Activated CD4-positive, alpha-beta T cell treated with anti-CD3 and anti-CD28 coated beads, Interleukin-2, amount 10 ng/mL, durations not matched to agents 24 days and 14 days (primary cell): ENCODE measurements at places on chromosomes 7 and 10. TPM values are rescaled to one million over a fixed set of nuclear protein-coding genes. Genes with fewer than 3 reads are reported as not detected.

GRCh38 chr10:86684331-86685097 is 16.2 kb downstream of the LDB3 start:
- DNase-seq, result no peak
- no peaks in the 10 kb centered on the region for H3K36me3 ChIP-seq
- H3K4me1 ChIP-seq, result peaks cover 4% of the 10 kb centered on the region
- H3K4me3 ChIP-seq, result no peak overlapping the region

PRPF18 gene
- total RNA-seq, result 21.5 and 23.4 TPM in 2 replicates

SEPHS1 gene
- 59.9 and 64.2 TPM in 2 replicates for total RNA-seq

DNA sequence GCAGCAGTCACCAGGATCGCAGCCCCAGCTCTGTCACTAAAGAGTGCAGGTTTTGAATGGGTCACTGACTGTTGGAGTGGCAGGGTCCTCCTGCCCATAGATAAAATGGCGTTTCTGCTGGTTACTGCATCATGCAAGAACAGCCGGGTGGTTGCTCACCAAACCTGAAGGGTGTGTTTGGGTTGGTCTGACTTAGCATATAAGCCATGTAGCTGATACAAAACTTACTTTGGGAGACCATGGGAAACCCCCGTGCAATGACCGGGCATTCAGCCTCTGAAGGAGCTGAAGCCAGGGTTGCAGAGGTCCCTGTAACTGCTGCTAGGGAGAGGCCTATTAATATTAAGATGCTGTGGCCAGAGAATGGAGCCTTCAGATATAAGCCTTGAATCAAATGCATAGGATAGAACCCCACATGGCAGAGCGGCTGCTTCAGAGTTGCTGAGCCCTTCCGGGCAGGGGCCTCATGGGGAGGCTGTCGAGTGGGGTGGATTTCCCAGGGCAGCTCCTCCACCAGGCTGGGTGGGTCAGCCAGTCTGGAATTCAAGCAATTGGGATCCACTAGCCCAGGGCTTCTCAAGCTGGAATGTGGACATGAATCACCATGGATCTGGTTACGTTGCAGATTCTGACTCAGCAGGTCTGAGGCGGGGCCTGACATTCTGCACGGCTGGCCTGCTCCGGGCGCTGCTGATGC is 70.9 kb upstream of the CTBP2 start:
- no peak for DNase-seq
- no peaks in the 10 kb centered on the region for H3K4me1 ChIP-seq
- H3K27me3 ChIP-seq, result no peaks in the 10 kb centered on the region
- no peaks in the 10 kb centered on the region for H3K36me3 ChIP-seq

DNA sequence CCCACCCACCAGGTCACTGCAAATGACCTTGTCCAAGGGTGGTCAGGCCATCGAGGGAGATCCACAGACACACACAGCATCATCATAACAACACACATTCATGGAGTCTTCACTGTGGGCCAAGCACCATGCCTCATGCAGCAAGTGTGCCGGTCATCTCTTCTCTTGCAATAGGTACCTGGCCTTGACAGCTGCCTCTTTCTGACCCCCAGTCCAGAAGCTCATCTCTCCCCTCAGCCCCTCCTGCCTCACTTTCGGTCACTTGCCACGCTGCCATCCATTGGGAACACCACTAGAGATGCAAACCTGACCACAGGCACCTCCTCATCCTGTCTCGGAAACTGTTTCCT is 75.9 kb downstream of the OAT start:
- no peak overlapping the region for H3K4me3 ChIP-seq
- peaks cover 11% of the 10 kb centered on the region for H3K4me1 ChIP-seq
- H3K27ac ChIP-seq, result no peak overlapping the region
- H3K27me3 ChIP-seq, result no peaks in the 10 kb centered on the region
- H3K36me3 ChIP-seq, result no peaks in the 10 kb centered on the region
- no peak for DNase-seq

OPN4 gene
- total RNA-seq, result not detected in 2 replicates

GRCh38 chr10:96703358-96703757 is 17.0 kb downstream of the PIK3AP1 start:
- H3K36me3 ChIP-seq, result no peaks in the 10 kb centered on the region
- H3K4me1 ChIP-seq, result no peaks in the 10 kb centered on the region
- no peaks in the 10 kb centered on the region for H3K27me3 ChIP-seq
- H3K4me3 ChIP-seq, result no peak overlapping the region

DNA sequence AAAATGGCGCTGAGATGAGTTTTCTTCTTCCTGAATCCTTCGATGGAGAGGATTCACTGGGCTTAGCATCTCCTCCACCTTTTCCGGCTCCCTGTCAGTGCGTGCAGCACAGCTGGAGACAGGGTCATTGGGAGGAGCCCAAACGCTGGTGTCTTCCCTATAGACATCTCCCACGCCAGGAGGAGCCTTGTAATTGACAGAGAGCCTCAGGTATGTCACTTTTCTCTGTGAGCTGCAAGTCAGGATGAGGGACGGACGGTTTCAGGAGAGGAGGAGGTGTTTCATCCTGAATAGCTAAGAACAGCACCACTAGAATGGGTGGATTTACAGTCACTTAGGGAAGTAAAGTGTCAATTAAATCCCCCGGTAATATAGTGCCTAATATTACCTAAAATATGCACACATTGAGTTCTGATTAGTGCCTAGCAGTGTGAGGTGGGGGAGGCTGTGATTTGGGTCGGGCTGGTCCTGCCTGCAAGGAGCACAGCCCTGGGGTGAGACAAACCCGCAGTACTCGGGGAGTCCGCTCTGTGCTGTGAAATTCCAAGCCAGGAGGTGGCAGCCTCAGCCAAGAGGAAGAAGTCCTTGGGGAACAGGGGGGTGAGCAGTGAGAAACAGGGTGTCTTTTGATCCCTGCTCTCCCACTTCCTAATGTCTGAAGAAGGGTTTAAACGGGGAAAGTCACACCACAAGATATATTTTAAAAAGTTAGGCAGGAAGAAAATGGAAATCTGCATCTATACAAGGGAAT is 28.2 kb downstream of the IL15RA start:
- H3K4me1 ChIP-seq, result peaks cover 12% of the 10 kb centered on the region
- DNase-seq, result peak; percentile 67
- no peak overlapping the region for H3K27ac ChIP-seq
- no peaks in the 10 kb centered on the region for H3K27me3 ChIP-seq

DPYSL4 gene
- 32.5 TPM in 2 replicates for total RNA-seq

DNA sequence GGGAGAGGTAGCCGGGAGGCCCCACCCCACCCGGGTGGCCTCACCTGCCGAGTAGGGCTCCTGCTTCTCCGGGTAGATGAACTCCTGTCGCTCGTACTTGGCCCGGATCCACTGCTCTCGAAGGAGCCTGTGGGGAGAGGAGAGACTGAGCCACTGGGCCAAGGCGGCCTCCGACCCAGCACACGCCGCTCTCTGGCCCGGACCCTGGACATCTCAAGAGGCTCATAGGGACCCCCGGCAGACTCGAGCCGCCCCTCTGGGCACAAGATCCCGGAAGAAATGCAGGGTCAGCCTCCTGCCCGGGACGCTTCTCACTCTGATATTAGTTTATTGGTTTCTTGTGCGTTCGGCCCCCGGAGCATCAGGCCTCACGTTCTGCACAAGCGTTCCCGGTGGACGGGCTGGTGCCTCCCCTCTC is 34.5 kb downstream of the ADAP1 start:
- no peak overlapping the region for H3K4me3 ChIP-seq
- H3K4me1 ChIP-seq, result peaks cover 28% of the 10 kb centered on the region
- H3K36me3 ChIP-seq, result peaks cover 17% of the 10 kb centered on the region
- H3K27ac ChIP-seq, result no peak overlapping the region
- no peaks in the 10 kb centered on the region for H3K27me3 ChIP-seq

GRCh38 chr7:44897309-44897708 is 12.0 kb upstream of the PURB start:
- no peak overlapping the region for H3K27ac ChIP-seq
- no peak overlapping the region for H3K4me3 ChIP-seq
- no peaks in the 10 kb centered on the region for H3K36me3 ChIP-seq
- no peaks in the 10 kb centered on the region for H3K27me3 ChIP-seq
- DNase-seq, result no peak

- DNase-seq, result no peak
- no peaks in the 10 kb centered on the region for H3K36me3 ChIP-seq
- no peaks in the 10 kb centered on the region for H3K4me1 ChIP-seq
- no peak overlapping the region for H3K27ac ChIP-seq
These were observed 401.9 kb upstream of the PHF14 start for GRCh38 chr7:10571759-10572158.

GRCh38 chr10:111077785-111078504 is 1.1 kb downstream of the ADRA2A start:
- DNase-seq, result peak; percentile 64
- H3K36me3 ChIP-seq, result peaks cover 2% of the 10 kb centered on the region
- H3K27ac ChIP-seq, result no peak overlapping the region
- H3K27me3 ChIP-seq, result peaks cover 62% of the 10 kb centered on the region
- peaks cover 7% of the 10 kb centered on the region for H3K4me1 ChIP-seq
- H3K4me3 ChIP-seq, result peak overlapping the region; percentile 78

DNA sequence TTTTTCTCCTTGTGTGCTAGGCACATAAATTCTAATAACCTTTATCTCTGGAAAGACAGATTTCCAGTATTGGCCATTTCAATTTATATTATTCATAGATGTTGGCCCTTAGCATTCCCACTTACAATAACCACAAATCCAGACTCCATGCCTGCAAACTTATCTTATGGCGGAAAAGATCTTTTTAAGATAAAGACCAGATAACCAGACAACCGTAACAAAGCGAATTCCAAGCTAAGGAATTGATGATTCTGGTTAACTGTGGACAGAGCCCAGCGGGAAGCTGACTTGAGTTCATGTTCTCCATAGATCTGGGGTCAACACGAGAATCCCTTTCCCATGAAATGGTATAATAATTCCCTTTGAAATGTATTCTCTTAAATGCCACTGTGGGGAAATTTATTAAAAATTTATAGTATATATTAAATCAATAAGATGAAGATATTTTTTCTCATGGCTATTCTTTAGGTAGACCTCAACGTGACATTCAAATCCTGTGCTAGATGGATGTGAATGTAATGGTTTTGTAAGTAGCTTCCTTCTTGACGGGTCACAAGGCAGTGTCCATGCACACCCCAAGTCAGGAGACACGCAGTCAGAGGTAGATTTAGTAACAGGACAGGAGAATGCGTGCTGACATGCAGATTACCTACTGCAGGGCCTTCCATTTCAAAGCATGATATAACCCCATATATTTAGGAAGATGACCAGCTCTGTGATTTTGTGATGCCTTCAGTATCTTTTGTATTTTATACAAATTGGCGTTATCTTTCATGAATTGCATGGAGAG is 37.7 kb upstream of the KLF6 start:
- no peaks in the 10 kb centered on the region for H3K36me3 ChIP-seq
- no peaks in the 10 kb centered on the region for H3K27me3 ChIP-seq
- peaks cover 10% of the 10 kb centered on the region for H3K4me1 ChIP-seq
- H3K27ac ChIP-seq, result no peak overlapping the region

GRCh38 chr10:62177111-62177510 is 91.5 kb downstream of the RTKN2 start:
- H3K4me3 ChIP-seq, result no peak overlapping the region
- H3K27me3 ChIP-seq, result no peaks in the 10 kb centered on the region
- no peak for DNase-seq
- H3K36me3 ChIP-seq, result peaks cover 62% of the 10 kb centered on the region

DNA sequence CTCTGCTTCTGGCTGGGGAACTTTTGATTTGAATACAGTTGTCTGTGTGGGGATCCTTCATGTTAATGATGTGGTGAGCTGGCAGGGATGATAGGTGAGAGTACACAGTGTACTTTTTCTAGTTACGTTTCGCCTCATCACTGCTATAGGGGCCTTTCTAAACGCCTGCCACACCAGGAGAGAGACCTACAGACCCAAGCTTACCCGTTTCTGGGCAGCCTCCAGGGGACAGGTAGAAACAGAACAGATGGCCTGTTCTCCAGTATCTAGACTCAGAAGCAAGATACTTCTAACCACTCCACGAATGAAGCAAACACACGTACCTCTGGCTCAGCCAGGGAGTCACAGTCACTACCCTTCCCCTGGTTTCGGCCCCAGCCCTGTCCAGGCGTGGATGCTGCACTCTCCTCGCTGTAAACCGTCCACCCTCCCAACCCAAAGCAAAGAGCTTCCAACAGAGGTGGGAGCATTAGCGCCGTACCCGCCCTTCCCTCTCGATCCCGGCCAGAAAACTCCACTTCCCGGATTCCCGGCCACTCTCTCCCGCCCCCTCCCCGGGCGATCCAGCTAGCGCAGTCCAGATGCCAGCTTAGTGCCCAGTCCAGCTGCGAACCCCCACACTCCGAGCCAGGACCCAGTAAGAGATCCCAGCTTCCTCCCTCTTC is 1.2 kb downstream of the CCDC6 start:
- peaks cover 37% of the 10 kb centered on the region for H3K36me3 ChIP-seq
- DNase-seq, result peak; percentile 76
- H3K27me3 ChIP-seq, result no peaks in the 10 kb centered on the region
- H3K27ac ChIP-seq, result peak overlapping the region; percentile 99
- peaks cover 62% of the 10 kb centered on the region for H3K4me1 ChIP-seq
- H3K4me3 ChIP-seq, result peak overlapping the region; percentile 99

DNA sequence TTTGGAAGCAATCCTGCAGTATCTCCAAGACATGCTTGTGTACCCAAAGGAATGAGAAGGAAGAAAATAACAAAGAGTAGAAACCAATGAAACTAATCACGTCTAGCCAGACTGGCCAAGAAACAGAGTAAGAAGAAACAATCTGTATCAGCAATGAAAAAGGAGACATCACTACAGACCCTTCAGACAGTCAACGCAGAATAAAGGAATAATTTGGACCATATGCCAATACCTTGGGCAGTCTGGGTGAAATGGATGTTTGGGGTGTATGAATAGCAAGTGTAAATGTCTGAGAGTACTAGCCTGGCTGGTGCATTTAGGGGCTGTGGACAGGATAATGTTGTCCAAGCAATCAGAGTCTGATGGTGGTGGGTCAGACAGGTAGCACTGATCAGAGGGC is 61.1 kb downstream of the SLC29A4 start:
- H3K27me3 ChIP-seq, result no peaks in the 10 kb centered on the region
- H3K4me1 ChIP-seq, result peaks cover 6% of the 10 kb centered on the region
- H3K4me3 ChIP-seq, result no peak overlapping the region
- peak overlapping the region; percentile 37 for H3K27ac ChIP-seq

ATAD1 gene
- total RNA-seq, result 54.1 and 55.5 TPM in 2 replicates

DNA sequence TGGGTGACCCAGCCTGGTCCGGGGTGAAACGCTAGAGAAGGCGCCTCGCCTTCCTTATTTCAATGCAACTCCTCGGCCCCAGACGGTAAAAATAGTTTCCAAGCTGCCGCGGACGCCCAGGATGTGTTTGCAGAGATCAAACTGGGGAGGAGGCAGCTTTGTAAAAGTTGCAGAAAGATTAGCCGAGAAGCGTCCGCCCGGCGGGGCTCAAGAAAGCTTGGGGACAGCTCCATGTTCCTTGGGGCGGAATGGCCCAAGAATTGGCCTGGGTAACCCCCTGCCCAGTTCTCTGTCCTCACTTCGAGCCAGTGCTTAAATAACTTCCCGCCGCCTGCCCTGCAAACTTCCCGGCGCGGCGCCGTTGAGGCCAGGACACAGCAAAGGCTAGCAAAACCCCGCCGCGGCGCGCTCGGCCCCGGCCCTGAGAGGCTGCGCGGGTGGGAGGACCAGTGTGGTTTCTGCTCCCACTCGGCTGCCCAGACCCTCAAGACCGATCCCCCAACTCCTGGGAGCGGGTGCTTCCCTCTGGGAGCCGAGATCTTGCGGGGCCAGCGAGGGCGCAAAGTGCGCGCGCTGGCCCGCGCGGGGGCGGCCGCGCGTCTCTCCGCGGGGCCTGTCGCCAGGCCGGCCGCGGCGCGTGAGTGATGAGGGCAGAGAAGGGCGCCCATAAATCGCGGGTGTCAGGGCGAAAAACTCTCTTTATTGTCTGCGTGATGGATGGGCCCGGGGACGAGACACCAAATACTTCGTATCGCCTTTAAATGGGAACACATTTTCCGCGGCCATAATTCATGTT is 6.3 kb upstream of the ZNF503 start:
- peaks cover 77% of the 10 kb centered on the region for H3K27me3 ChIP-seq
- H3K36me3 ChIP-seq, result peaks cover 3% of the 10 kb centered on the region
- H3K4me3 ChIP-seq, result peak overlapping the region; percentile 69
- DNase-seq, result no peak

GRCh38 chr7:28955718-28956607 is 2.2 kb downstream of the TRIL start:
- H3K4me3 ChIP-seq, result no peak overlapping the region
- peak; percentile 62 for DNase-seq
- H3K27ac ChIP-seq, result no peak overlapping the region
- H3K27me3 ChIP-seq, result peaks cover 68% of the 10 kb centered on the region
